ENCODE measurements at places on chromosomes 7 and 10. TPM values are rescaled to one million over a fixed set of nuclear protein-coding genes. Genes with fewer than 3 reads are reported as not detected.

Gene CNNM1
- under 0.01 TPM for total RNA-seq

Gene TWIST1
- total RNA-seq: 29.6 TPM

Gene ZCCHC24
- total RNA-seq: 24.7 TPM

Gene MYPN
- 3.9 TPM for total RNA-seq

Gene TCERG1L
- total RNA-seq: not detected

Gene KLF14
- not detected for total RNA-seq

Gene LIPN
- not detected for total RNA-seq

Gene FAM20C
- total RNA-seq: 137 TPM

Gene IDI2
- total RNA-seq: not detected

Gene RRP12
- 20.7 TPM for total RNA-seq

Gene DDX21
- 64.7 TPM for total RNA-seq

Gene DNAJC12
- total RNA-seq: 2.2 TPM

Gene REPIN1
- 75.7 TPM for total RNA-seq

Gene PPIA
- total RNA-seq: 3,797 TPM

Gene SLC26A4
- 0.74 TPM for total RNA-seq
